ENCODE measurements at places on chromosomes 4 and X.
A peak's percentile ranks its signal among the peaks of the same experiment; 100 is the strongest.

GRCh38 chr4:8729408-8730149, 137.0 kb downstream of the CPZ start:
- no peak for DNase-seq

- DNase-seq = no peak
Observed at GRCh38 chrX:21658746-21659145, 616 bp upstream of the KLHL34 start.

- DNase-seq = no peak
Observed at GRCh38 chr4:18689308-18690115, 668.0 kb upstream of the LCORL start.

DNA sequence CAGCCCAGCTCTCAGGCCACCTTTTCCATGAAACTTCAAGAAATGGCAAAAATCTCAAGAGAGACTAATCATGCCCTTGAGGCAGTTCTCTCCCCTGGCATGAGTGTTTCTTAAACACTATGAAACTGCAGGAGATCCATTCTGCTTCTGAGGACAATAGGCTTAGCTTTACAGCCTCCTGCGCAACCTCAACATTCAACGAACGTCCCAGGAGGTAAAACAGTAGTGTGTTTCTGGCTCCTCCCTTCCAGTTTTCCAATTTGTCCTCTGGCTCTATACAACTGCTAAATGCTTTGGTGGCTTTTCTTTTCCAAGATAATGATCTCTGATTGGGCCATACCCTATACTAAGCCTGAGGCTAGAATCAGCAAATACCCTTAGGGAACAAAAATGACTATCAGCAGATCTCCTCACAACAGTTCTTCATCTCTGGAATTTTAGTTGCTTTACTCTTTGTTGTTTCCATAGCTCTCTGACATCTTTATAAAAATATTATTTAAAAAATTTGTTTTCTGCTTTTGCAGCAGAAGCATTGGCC, 87.0 kb upstream of the FAT1 start:
- DNase-seq = no peak

GRCh38 chrX:56397636-56398035, 165.5 kb downstream of the KLF8 start:
- no peak for DNase-seq

GRCh38 chrX:19889582-19890342, 2.4 kb upstream of the SH3KBP1 start:
- peak; percentile 36 for DNase-seq

- DNase-seq = no peak
Observed at GRCh38 chr4:28117084-28117682, 1256.5 kb downstream of the STIM2 start.

DNA sequence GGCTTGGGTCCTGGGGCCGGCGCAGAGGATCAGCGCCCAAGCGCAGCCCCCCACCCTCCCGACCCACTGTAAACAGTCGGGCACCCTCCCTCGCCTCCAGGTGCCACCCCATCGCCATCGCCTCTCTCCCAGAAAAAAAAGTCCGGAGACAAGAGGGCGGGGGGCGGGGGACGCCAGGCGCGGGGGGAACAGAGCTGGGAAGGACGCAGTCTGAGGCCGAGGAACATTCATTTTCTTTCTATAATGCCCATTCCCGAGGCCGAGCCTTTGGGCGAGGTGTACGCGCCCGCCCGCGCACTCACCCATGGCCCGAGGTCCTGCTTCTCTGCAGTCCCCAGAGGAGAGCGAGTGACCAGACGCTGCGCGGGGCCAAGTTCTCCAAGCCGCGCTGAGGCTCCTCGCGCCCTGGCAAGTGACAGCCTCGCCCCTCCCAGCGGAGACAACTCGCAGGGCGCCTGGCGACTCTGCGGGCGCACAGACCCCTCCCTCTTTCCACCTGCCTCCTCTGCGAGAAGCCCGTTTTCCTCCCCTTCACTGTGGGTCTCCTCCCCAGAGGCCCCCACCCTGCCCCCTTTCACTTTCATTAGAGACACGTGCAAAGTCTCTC, 63.5 kb upstream of the WDR17 start:
- DNase-seq = peak; percentile 1

- no peak for DNase-seq
Observed at GRCh38 chr4:155408796-155409195, 32.0 kb upstream of the MAP9 start.

- DNase-seq = no peak
Observed at GRCh38 chrX:39627257-39627656, 470.5 kb downstream of the BCOR start.

GRCh38 chr4:1626151-1626550, 58.0 kb downstream of the FAM53A start:
- DNase-seq = no peak

DNA sequence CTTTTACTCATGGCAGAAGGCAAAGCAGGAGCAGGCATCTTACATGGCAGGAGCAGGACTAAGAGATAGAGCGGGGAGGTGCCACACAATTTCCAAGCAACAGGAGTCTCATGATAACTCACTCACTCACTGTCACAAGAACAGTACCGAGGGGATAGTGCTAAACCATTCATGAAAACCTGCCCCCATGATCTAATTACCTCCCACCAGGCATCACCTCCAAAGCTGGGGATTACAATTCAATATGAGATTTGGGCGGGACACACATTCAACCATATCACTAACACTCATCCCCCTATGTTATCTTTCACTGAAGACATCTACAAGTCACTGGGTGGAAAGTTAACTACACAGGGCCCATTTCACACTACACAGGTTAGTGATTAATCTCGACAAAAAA, 25.4 kb upstream of the GLRB start:
- DNase-seq = no peak

GRCh38 chr4:74364256-74364651, 691 bp upstream of the EREG start:
- no peak for DNase-seq

DNA sequence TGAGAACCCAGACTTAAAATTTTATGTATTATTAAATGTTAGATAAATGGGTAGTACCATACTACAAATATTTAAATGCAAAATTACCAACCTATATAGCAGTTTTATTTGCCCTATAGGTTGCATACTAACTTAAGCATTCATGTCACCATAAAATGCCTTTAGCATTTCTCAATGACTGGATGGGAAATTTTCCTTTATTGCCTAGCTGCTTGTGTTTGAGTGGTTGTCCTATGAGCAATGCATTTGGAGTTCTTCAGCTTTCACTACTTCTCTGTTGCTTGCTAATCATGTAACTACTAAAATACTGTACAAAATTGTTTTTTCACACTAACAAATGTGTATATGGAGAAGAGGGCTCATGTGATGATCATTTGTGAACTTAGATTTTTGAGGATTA, 44.2 kb upstream of the CEP135 start:
- no peak for DNase-seq

DNA sequence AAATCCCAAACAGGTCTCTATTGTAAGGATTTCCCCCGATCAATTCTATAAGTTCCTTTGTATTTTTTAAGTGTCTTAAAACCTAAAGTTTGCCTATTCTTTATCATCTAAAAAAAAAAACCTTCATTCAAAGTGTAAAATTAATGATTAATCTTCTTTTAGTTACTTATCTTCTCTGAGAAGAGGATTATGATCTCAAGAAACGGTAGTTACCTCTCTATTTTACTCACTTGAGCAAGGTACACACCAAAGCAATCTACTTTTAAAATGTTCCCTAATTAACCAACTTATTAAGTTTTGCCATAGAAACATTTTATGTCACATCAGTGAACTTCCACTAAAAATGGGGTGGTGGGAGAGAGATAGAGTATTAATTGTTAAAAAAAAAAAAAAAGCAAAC, 15.2 kb upstream of the GALNT7 start:
- DNase-seq = no peak

DNA sequence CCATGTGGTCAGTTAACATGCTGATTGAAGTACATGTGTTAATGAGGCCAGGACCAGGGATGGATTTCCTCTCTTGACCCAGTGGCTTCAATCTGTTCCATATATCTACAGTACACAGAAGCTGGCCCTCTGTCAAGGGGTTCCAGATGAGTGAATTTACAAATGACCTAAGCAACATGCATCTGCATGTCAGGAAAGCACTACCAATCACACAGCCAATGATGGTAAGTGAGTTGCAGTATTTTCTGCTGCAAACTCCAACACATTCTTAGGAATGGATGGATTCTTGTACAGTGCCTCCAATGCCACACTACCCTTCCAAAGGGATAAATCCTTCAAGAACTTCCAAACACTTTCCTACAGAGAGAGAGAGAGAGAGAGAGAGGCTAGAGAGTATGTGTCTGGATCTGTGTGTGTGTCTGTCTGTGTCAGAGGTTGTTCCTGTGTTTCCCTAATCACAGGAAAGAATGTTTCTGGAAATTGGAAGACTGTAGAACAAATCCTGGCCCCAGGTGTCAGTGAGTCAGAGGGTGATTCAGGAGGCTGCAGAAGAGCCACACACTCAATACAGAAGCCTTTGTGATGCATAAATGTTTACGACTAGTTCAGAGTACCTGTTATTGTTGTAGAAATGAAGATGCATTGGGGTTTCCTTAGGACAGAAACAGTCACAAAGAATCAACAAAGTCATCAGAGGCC, 107.5 kb downstream of the GUCY2F start:
- DNase-seq = no peak

All from stimulated activated CD4-positive, alpha-beta T cell treated with anti-CD3 and anti-CD28 coated beads, Interleukin-1b, Interleukin-23, amount 100 ng/mL, for 24 hours (primary cell).